Lower leg skin (tissue), 4 donors: ENCODE measurements at places on chromosomes 13 and 19. TPM values are rescaled to one million over a fixed set of nuclear protein-coding genes. Genes with fewer than 3 reads are reported as not detected.

POU2F2 gene
- 0.76 TPM for total RNA-seq

ZNF30 gene
- total RNA-seq = 1.7 TPM

DNA sequence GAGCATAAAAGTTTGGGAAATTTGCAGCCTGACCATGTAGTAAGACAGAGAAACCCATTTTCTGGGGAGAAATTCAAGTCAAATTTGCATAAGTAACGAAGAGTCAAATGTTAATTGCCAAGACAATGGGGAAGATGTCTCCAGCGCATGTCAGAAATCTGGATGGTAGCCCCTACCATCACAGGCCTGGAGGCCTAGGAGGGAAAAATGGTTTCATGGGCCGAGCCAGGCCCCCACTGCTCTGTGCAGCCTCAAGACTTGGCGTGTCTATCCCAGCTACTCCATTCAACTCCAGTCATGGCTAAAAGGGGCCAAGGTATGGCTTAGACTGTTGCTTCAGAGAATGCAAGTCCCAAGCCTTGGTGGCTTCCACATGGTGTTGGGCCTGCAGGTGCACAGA, 269.8 kb downstream of the RFC3 start:
- no peak for DNase-seq

- no peak for DNase-seq
These were observed 95.5 kb upstream of the RNF113B start for GRCh38 chr13:98272549-98272948.

DNA sequence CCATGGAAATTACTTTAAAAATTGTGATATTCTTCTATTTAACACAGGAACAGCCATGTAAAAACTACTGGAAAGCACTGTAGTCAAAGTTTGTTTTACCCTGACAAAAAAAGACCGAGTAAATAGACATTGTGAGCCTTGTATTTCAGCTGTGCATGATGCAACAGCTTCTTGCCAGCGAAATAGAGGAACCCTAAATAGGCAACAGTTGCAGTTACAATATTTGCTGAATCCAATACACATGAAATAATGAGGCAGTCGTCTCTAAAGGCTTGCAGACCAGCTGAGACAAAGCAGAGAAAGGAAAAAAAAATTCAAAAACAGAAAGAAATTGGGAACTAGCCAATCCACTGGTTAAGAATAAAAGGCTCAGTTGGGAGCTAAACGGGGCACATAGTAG, 1001.1 kb downstream of the OLFM4 start:
- DNase-seq = no peak

GRCh38 chr13:113053801-113054604, 51.6 kb upstream of the F7 start:
- DNase-seq = no peak

GRCh38 chr13:44395976-44396694, 22.5 kb downstream of the SERP2 start:
- DNase-seq = peak; percentile 56
